Stimulated activated naive CD4-positive, alpha-beta T cell (primary cell): ENCODE measurements at places on chromosomes 1 and 21.

DNA sequence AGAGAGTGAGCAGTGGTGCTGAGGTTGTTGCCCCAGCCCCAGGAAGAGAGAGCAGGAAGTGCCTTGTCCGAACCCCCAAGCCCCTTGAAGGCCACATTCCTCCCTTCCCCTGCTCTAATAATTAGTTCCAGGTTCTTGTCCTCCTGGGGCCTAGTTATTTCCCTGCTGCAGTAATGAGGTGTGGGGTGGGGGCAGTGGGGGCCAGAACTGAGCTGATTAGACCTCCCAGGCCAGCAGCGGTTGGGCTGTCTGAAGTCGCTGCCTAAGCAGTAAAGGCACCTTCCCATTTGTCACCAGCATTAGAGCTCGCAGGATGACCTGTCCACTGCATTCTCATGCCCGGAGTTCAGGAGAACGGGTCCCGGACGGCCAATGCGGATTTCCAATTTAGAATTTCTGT is 186.5 kb upstream of the CSF3R start:
- no peak for DNase-seq

DNA sequence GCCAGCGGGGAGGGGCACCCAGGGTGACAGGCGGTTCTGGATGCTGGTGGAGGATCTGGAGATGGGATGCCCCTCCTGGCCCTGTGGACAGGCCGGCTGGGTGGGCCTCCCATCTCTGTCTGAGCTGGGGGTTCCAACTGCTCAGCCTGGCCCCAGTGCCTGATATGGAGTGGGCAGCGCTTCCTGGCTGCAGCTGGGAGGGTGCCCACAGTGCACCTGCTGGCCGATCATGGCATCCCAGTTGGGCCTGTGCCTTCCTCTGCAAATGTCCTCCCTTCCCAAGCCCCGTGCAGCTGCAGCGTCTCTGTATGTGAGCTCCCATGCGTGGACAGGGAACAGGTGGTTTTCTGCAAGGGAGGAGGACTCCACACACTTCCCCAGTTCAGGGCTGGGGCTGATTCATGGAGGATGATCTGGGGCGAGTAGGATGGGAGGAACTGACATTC is 2.1 kb downstream of the PFKL start:
- no peak for DNase-seq

DNA sequence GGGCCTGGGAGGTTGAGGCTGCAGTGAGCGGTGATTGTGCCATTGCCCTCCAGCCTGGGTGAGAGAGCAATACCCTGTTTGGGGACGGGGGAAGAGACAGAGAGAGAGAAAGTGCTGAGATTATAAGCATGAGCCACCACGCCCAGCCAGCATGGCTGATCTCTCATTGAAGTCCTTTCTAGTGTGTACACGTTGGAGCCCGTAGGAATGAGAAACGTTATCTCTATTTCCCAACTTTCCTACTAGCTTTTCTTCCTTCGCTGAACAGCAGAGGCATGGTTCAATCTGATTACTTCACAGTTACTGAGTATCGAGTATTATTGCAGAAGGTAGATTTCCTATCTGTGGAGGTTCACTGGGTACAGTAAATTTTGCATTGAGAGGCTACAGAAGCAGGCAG is 4.5 kb downstream of the PEX14 start:
- DNase-seq, result no peak

- no peak for DNase-seq
Measured at GRCh38 chr1:213685992-213686582, 301.7 kb upstream of the PROX1 start.

DNA sequence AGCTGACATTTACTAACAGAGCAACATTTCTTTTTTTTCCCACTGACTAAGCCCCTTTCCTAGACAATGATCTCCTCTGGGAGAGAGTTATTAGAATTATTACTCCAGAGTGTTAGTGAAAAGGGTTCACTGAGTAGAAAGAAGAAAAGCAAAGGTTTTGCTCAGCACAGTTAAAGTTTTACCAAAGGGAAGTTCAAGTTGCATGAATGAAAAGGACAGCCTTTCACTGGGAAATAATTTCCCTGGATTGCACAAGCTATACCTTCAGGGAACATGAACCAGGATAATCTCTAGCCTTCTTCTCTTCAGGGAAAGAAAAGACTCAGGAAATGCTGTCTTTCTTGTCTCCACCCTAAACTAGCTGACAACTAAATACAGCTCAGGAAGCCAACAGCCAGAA is 71.4 kb upstream of the ESRRG start:
- DNase-seq, result no peak

- no peak for DNase-seq
Measured at GRCh38 chr1:228021355-228022030, 14.7 kb downstream of the WNT3A start.

- DNase-seq, result no peak
Measured at GRCh38 chr1:180382326-180383115, 119.9 kb downstream of the ACBD6 start.

DNA sequence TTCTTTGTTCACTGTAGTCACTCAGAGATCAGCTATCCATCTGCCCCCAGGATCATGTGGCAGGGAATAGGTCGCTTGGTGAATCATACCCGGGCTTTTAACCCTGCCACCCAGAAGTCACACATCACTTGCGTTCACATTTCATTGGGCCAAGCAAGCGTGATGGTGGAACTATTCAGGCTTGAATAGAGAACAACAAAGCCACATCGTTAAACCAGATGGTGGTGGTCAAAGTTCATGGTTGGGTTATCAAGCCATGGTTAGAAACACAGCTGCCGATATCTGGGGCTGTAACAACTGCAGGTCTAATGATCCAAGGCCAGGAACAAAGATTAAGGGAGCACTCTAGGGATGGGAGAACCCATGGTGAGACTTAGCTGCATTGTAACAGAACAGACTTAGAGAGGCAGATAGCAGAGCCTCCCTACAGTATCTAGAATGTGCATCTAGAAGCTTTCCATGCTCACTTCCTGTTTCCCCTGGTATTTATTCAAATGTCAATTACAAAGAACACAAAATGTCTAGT is 40.0 kb upstream of the PTPRC start:
- DNase-seq, result no peak

- no peak for DNase-seq
Measured at GRCh38 chr1:10225573-10225972, 15.2 kb downstream of the KIF1B start.

DNA sequence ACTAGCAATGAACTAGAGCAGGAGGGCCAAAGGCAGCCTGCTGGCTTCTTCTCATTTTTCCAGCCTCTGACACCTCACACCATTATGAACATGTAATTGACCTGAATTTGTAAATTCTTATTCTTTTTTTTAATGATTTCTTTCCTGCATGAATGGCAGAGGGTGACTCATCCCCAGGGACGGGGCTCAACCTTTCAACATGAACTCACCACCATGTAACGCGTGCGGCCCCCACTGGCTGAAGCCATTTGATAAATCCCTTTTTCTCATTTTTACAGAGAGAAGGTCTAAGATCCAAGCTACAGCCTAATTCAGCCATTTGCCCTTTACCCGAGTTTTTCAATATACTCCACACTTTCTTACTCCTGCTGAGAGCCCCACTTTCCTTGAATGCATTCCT is 9.3 kb upstream of the ETS2 start:
- DNase-seq, result no peak

GRCh38 chr1:15975358-15975804 is 520 bp downstream of the ZBTB17 start:
- no peak for DNase-seq

DNA sequence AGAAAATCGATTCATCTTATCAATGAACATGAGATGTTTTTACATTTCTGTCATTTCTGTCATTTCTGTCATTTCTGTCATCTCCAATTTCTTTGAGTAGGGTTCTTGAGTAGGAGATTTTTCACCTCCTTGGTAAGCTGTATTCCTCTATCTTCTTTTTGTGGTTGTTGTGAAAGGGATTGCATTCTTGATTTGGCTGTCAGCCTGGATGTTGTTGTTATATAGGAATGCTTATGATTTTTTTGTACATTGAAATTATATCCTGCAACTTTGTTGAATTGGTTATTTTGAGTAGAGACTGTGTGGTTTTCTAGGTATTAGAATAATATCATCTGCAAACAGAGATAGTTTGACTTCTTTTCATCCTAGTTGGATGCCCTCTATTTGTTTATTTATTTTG is 1233.7 kb downstream of the PLA2G4A start:
- no peak for DNase-seq

DNA sequence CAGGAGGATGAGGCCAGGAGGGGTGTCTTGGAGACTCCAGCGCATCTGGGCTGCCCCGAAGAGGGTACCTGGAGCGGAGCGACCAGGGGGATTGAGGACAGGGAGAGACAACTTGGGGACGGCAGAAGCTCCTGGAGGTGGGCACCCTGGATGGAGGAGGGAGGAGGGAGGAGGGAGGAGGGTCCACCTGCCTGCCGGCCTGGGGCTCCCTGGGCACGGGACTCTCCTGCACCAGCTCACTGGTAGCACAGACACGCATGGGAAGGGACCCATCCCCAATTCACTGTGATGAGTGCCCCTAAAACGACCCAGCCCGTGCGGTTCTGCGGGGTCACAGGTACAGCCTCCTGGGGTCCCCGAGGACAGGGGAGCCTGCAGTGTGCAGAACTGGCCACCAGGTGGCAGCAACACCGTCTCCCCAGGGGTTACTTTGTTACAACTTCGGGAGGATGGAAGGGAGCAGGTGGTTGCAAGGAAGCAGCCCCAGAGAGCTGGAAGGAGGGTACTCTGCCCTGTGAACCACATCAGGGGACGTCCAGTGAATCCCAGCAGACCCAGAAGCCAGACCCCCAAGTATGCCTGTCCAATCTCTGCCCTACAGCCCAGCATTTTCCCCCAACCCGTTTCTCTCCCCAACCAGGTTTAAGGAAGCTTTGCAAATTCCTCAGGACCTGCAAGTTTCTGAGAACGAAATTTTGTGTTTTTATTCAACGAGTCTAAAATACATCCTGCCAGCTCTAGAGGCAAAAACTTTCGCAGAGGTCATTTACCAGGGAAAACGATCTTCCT is 482.4 kb downstream of the NPHP4 start:
- peak; percentile 60 for DNase-seq

GRCh38 chr1:168636642-168637111 is 60.3 kb downstream of the XCL1 start:
- no peak for DNase-seq

- no peak for DNase-seq
Measured at GRCh38 chr1:100860397-100860991, 34.1 kb downstream of the EXTL2 start.

GRCh38 chr1:147046189-147046862 is 108.2 kb downstream of the NBPF12 start:
- DNase-seq, result no peak

DNA sequence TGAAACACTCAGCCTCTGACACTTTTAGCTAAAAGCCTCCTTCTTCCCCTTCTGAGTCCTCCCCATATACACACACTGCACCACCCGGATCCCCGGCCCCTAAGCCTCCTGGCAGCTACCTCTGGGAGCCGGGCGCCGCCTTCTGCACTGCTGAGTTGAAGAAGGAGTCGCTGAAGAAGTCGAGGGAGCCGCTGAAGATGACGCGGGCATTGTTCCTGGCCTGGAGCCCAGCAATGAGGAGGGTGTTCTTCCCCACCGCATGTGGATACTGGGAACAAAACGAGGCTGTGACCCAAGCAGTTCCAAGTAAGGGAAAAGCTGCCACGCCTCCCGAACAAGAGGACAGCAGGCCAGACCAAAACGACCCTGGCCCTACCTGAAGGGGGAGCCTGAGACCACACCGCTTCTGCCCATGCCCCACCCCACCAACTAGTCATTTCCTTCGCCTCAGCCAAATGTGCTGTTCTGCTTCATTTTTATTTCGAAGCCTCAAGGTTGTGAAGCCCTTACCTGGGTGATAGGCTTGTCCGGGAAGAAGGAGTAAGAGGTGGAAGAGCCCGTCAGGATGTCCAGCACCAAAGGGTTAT is 7.0 kb downstream of the DDOST start:
- no peak for DNase-seq

GRCh38 chr1:24426744-24427544 is 11.3 kb downstream of the NIPAL3 start:
- no peak for DNase-seq

- no peak for DNase-seq
Measured at GRCh38 chr21:42526379-42526727, 12.7 kb downstream of the SLC37A1 start.

- no peak for DNase-seq
Measured at GRCh38 chr1:27615346-27616192, 11.6 kb upstream of the AHDC1 start.

DNA sequence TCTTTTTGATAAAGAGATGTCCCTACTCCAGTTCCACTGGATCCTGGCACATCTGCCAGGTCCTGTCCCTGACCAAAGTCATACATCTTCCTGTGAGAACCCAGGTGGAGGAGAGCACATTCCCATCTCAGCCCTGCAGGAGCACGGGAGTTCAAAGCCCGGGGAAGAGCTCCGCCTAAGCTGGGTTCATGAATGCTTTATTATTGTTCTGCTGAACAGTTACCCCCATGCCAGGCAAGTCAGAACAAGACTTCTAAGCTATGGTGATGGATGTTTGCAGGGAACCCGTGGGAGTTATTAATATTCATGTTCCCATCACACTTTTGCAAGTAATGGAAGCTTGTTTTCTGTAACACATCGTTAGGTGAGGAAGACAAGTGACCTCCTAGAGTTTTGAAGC is 62.9 kb downstream of the SEC16B start:
- DNase-seq, result no peak

DNA sequence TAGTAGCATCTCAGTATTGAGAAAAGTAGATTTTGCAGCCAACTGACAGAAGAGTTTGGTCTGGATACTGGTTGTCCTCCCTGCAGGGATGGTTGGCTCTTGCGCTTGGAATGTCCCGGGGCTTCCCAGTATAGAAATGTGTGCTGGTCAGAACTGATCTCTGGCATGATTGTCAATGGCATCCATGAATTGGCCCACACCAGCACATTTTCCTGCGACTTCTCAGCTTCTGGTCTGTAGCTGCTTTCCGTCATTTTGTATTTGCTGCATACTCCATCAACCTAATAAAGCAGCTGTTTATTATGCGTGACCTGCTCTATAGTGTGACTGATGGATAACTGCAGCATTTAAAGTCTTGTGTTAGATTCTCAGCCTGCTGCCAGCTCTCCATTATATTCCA is 203.7 kb downstream of the S1PR1 start:
- no peak for DNase-seq

- DNase-seq, result no peak
Measured at GRCh38 chr1:10672343-10673050, 123.9 kb downstream of the CASZ1 start.

GRCh38 chr21:17784604-17785402 is 34.4 kb downstream of the C21orf91 start:
- DNase-seq, result no peak

GRCh38 chr1:51372561-51372960 is 42.2 kb upstream of the TTC39A start:
- no peak for DNase-seq

DNA sequence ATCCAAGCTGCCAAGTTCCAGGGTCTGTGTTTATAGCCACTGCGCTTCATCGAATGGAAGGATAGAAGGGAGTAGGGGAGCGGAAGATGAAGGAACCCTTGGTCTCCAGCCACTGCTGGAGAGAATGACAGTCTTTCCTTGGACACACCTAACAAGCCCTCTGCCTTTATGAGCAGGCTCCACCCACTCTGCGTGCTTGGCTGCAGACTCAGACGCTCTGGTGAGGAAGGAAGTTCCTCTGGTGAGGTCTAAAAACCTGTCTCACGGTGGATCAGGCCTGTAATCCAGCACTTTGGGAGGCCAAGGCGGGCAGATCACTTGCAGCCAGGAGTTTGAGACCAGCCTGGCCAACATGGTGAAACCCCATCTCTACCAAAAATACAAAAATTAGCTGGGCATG is 55.4 kb downstream of the MATN1 start:
- no peak for DNase-seq
